ENCODE measurements at places on chromosomes 5 and 9. TPM values are rescaled to one million over a fixed set of nuclear protein-coding genes. Genes with fewer than 3 reads are reported as not detected.
A peak's percentile ranks its signal among the peaks of the same experiment; 100 is the strongest.

DNA sequence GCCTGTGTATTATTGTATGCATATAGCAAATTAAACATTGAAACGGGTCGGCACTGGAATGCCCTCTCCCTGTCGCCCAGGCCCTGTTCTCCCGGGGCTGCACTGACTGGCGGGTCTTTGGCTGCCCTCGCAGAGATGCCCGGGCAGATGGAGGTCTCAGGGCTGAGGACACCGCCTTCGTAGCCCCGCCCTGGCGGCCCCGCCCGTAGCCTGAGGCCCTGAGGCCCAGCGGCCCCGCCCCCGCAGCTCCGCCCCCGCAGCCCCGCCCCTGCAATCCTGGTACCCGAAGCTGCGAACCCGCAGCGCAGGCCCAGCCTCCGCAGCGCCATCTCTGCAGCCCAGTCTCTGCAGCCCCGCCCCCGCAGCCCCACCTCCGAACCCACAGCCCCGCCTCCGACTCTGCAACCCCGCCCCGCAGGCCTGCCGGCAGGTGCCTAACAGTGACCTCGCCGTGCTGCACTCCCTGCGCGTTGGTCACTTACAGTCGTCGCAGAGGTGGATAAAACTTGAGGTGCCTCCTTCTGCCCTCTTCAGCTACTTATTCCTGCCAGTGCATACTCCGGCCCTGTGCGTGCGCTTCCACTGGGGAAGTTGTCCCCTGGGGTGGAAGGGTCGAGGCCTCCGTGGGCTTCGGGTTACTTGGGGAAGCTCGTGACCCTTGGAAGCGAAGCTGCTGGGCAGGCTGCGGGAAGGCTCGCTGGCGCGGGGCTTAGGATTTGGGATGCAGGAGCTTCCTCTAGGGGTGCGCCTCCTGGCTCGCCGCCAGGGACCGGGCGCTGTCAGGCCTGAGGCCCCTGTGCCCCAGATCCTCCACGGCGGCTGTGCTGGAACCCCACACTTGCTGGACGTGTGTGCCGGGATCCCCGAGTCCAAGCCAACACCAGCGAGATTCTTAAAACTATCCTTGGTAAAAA is 72.3 kb downstream of the ICE1 start:
- H3K4me3 ChIP-seq: peak overlapping the region; percentile 26
- no peak overlapping the region for H3K27ac ChIP-seq
- no peaks in the 10 kb centered on the region for H3K27me3 ChIP-seq
- H3K4me1 ChIP-seq: no peaks in the 10 kb centered on the region
- peaks cover 8% of the 10 kb centered on the region for H3K36me3 ChIP-seq

DNA sequence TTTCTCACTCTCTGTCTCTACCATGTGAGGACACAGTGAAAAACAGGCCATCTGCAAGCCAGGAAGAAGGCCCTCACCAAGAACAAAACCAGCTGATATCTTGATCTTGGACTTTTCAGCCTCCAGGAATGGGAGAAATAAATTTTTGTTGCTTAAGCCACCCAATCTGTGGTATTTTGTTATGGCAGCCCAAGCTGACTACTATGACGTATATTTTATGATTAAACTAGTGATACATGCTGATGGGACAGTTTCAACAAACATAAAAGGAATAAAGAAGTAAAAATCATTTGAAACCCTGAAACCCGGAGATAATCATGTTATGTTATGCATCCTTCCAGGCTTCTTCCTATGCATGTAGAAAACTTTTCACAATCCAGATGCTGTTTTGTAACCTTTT is 71.5 kb upstream of the ERBIN start:
- H3K4me1 ChIP-seq: no peaks in the 10 kb centered on the region
- no peaks in the 10 kb centered on the region for H3K27me3 ChIP-seq
- H3K36me3 ChIP-seq: no peaks in the 10 kb centered on the region
- no peak overlapping the region for H3K27ac ChIP-seq
- no peak overlapping the region for H3K4me3 ChIP-seq

GRCh38 chr9:78291240-78291925 is 5.5 kb upstream of the PSAT1 start:
- H3K4me3 ChIP-seq: no peak overlapping the region
- H3K27ac ChIP-seq: no peak overlapping the region
- no peaks in the 10 kb centered on the region for H3K27me3 ChIP-seq
- no peak for DNase-seq

- H3K27ac ChIP-seq: no peak overlapping the region
- H3K36me3 ChIP-seq: no peaks in the 10 kb centered on the region
- peaks cover 50% of the 10 kb centered on the region for H3K4me1 ChIP-seq
- H3K27me3 ChIP-seq: no peaks in the 10 kb centered on the region
These were observed 39.4 kb downstream of the NNT start for GRCh38 chr5:43642428-43642827.

DNA sequence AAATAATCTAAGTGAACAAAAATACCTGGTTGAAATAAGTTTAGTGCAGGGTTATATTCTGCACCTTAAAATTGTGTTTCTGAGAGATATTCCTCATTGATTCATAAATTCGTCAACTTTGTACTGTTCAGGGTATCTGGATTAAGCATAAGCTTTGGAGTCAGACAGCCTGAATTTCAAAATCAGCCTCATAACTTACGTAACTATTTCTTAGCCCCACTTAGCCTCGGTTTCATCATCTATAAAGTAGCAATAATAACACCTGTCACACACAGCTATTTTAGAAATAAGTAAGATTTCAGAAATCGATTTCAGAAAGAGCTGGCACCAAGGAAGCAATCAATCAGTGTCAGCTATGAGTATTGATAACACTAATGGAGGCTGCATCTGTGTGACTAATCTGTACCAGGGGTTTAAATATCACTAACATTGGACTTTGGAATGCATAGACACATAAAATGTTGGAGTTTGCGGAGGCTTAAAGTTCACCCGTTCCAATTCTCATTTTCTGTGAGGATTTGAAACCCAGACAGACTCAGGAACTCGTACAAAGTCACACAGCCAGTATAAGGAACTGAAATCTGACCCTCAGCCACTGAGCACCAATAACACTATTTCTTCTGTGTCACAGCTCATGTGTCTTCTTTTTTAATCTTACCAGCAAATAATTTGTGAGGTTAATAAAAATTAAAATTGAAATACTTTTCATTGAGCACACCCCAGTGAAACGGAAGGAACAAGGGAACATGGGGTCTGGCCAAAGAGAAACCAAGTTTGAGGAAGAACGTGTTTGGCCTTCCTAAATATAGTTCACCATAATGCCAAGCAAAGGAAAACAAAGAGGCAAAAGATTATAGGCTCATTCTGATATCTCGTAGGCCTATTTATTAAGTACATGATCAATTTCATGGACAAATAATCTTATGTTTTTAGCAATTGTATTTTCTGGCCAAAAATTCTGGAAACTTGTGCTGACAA is 194.4 kb upstream of the PTGER4 start:
- H3K36me3 ChIP-seq: no peaks in the 10 kb centered on the region
- no peak overlapping the region for H3K4me3 ChIP-seq
- H3K27ac ChIP-seq: no peak overlapping the region

DNA sequence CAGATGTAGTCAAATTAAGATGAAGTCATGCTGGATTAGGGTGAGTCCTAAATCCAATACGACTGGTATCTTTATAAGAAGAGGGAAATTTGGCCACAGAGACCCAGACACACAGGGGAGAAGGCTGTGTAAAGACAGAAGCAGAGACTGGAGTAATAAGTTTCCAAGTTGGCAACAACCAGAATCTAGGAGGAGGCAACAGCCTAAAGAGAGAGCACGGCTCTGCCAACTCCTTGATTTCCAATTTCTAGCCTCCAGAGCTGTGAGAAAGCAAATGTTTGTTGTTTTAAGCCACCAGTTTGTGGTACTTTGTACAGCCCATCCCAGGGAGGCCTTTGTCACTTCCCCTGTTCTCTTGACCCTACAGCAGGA is 74.4 kb downstream of the ATG10 start:
- DNase-seq: no peak
- H3K36me3 ChIP-seq: no peaks in the 10 kb centered on the region
- H3K4me3 ChIP-seq: no peak overlapping the region

DNA sequence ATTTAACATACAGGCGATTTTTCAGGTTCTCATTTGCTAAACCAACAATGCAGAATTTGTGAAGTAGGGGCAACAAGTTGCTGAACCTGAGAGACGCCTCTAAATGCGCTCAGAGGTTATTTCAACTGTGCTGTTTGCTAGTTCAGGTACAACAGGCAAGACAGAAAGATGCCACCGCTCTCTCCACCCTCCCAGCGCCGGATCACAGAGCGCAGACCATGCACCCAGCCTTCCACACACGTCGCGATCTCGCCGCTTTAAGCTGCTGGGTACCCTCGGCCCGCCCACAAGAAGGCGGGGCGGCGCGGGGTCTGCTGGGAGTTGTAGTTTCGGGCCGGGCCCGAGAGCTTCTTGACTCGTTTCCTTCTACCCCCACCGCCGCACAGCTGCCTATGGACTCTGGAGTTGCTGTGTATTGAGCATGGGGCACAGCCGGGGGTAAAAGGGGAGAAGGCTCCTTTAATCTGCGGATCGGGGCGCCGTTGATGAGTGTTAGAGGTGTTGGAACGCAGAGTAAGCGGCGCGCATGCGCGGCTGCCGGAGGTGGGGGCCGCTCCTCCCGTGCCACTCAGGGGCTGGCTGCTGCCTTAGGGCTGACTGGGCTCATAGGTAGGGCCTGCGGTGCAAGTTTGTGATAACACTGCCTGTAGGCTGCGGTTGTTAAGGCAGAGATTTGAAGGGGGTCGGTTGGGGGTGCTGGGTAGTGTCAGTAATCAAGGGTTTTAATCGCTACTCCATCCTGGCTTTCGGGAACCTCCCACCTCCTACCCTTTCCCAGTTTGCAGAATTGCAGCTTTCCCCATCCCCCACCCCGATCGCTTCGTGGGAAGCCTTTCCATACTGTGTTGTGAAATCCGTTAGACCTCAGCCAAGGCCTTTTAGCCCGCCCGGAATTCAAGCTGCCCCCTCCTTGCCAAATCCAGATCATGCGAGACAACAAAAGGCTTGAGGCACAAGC is 40.3 kb upstream of the ABCA1 start:
- H3K4me1 ChIP-seq: peaks cover 19% of the 10 kb centered on the region
- no peaks in the 10 kb centered on the region for H3K36me3 ChIP-seq

GRCh38 chr5:107121793-107122519 is 548.8 kb downstream of the EFNA5 start:
- no peak overlapping the region for H3K4me3 ChIP-seq
- no peaks in the 10 kb centered on the region for H3K27me3 ChIP-seq
- DNase-seq: no peak
- no peak overlapping the region for H3K27ac ChIP-seq

- no peak for DNase-seq
- no peaks in the 10 kb centered on the region for H3K36me3 ChIP-seq
- no peaks in the 10 kb centered on the region for H3K27me3 ChIP-seq
- H3K4me1 ChIP-seq: no peaks in the 10 kb centered on the region
- H3K27ac ChIP-seq: no peak overlapping the region
- H3K4me3 ChIP-seq: no peak overlapping the region
These were observed 94.7 kb downstream of the NLN start for GRCh38 chr5:65816729-65817128.

GRCh38 chr9:83489961-83490360 is 48.2 kb downstream of the FRMD3 start:
- H3K27ac ChIP-seq: no peak overlapping the region
- H3K4me1 ChIP-seq: no peaks in the 10 kb centered on the region
- H3K4me3 ChIP-seq: no peak overlapping the region
- no peaks in the 10 kb centered on the region for H3K27me3 ChIP-seq

GRCh38 chr5:90709323-90710155 is 150.9 kb downstream of the ADGRV1 start:
- H3K36me3 ChIP-seq: no peaks in the 10 kb centered on the region
- no peak overlapping the region for H3K27ac ChIP-seq
- no peak overlapping the region for H3K4me3 ChIP-seq
- no peaks in the 10 kb centered on the region for H3K27me3 ChIP-seq
- H3K4me1 ChIP-seq: no peaks in the 10 kb centered on the region
- peak; percentile 33 for DNase-seq

Gene ENTREP1
- 6.3 TPM for total RNA-seq

Gene STC2
- 1.0 TPM for total RNA-seq
